Kidney tubule cell (primary cell): ENCODE measurements at places on chromosomes 3 and 15.

- no peak for DNase-seq
These were observed 152.0 kb downstream of the NUP210 start for GRCh38 chr3:13268120-13268519.

GRCh38 chr15:38698254-38698653 is 133.6 kb upstream of the RASGRP1 start:
- DNase-seq, result no peak

DNA sequence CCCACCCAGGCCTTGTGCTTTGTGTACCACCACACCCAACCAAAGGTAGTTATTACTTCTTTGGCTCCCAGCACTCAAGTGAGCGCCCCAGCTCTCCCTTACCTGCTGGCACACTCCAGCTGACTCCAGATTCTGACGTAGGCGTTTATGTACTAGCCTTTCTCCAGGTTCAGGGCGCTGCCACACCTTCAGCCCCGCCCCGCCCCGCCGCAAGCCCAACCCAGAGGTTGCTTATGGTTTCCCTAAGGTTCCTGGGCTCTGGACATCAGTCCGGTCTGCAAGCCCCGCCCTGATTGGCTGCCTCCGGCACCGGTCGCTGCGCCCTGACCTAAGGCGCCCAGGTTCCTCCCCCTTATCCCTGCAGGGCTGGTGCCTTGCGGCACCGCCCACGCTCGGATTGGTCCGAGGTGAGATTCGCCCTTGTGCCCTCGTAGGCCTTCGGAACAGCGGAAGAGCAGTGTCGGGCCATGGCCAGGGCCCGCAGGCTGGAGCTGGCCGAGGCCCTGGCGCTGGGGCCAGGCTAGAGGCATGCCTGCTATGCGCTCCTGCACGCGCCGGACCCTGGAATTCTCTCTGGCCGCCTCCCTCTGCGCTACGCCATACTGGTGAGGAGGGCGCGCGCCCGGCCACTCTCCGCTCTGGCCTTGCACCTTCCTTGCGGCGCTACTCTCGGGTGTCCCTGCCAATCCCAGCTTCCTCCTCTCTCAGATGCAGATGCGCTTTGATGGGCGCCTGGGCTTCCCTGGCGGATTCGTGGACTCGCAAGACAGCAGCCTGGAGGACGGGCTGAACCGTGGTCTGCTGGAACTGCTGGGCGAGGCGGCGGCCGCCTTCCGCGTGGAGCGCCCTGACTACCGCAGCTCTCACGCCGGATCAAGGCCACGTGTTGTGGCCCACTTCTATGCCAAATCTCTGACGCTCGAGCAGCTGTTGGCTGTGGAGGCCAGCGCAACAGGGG is 19.8 kb upstream of the NUDT16 start:
- DNase-seq, result peak; percentile 99

- DNase-seq, result no peak
These were observed 540.9 kb downstream of the MAGI1 start for GRCh38 chr3:65497846-65498245.

GRCh38 chr3:196650740-196651311 is 11.3 kb downstream of the NRROS start:
- DNase-seq, result peak; percentile 74

DNA sequence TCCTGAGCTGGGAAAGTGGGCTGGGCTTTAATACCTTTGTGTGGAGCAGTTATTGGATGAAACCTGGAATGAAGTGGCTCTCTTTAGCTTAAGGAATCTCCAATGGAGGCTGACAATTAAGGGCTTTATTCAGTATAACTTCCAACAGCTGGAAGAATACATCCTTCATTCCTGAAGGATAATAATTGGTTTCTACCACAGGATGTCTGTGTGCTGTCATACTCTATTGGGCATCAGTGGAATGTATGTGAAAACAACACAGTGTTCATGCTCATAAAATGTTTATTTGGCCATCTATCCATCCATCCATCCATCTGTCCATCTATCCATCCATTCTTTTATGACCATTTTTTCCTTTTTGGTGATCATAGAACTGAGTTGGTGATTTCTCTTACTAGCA is 220.7 kb upstream of the GAP43 start:
- peak; percentile 25 for DNase-seq

GRCh38 chr15:25936004-25936403 is 72.9 kb upstream of the ATP10A start:
- DNase-seq, result no peak

DNA sequence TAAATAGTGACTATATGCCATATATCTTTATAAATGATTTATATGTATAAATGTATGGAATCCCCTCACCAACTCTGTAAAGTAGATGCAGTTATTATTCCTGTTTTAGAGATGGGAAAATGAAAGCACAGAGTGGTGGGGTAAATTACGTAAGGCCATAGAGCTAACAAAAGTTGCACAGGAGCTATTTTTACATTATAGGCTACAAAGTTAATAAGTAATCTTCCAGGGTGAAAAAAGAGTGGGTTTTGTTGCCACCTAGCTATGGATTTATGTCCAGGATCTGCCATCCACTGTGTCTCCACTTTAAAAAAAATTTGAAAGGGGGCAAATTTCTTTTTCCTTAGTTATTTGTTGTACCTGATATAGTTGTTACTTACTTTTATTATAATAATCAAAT is 235.7 kb downstream of the MCTP2 start:
- no peak for DNase-seq

DNA sequence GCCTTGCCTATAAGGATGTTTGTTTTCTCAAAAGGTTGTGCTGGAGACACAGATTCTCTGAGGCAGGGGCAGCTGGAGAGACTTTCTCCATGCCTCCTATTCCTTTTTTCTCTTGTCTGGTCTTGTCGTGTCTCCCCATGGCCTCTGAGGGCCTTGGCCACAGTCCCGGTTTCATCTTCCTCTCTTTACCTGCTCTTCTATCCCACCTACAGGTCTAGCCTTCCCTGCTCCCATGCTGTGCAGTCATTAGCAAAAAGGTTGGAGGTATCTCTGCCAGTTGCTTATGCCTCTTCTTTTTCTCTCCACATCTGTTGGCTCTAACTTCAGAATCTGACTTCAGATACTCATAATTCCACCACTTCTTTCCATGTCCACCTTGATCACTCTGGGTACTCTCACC is 191.1 kb downstream of the IL20RB start:
- DNase-seq, result no peak

- no peak for DNase-seq
These were observed 30.1 kb downstream of the SCG5 start for GRCh38 chr15:32671339-32672325.

GRCh38 chr3:139764069-139764905 is 86.5 kb upstream of the NMNAT3 start:
- DNase-seq, result peak; percentile 70

- DNase-seq, result no peak
These were observed 488.0 kb upstream of the SUCLG2 start for GRCh38 chr3:68142441-68142840.

DNA sequence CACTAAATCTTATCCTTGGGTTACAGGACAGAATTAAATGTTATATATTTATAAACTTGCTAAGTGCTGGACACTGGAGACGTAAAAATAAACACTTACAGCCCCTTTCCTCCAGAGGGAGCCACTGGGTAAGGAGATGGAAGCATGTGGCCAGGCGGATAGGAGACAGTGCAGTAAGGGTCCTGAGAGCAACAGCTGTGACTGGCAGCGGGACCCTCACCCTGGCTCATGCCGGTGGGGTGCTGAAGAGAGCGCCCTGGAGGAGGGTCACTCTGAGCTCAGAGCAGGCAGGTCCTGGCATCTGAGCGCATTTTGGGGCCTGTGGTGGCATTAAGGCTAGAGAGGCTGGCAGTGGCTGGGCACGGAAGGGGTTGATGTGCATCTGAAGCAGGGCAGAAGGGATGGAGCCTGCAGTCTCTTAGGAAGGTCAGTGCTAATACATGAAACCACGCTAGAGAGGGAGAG is 16.0 kb downstream of the SEC61A1 start:
- DNase-seq, result peak; percentile 55

DNA sequence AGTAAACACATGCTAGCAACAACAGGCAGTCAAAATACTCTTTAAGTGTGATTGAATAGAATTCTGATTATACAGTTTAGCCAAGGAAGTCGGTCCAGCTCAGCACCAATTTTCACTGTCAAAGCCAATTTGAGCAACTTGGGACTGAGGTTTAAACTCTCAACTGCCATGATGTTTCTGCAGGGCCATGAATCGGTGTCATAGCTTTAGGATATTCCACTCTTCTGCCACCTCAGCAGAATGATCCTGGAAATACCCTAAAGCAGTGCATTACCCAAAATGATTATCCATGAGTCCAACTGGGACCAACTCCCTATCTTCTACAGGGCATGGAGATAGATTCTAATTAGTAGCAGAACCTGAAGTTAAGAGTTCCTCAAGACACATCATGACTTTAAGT is 262.4 kb downstream of the RORA start:
- DNase-seq, result no peak

GRCh38 chr3:184255291-184256039 is 5.9 kb downstream of the CAMK2N2 start:
- DNase-seq, result peak; percentile 82

GRCh38 chr3:53223541-53223966 is 32.3 kb downstream of the TKT start:
- DNase-seq, result no peak
